ENCODE measurements at places on chromosomes 4 and X.

- DNase-seq = no peak
Observed at GRCh38 chr4:6878451-6879059, 31.1 kb upstream of the TBC1D14 start.

DNA sequence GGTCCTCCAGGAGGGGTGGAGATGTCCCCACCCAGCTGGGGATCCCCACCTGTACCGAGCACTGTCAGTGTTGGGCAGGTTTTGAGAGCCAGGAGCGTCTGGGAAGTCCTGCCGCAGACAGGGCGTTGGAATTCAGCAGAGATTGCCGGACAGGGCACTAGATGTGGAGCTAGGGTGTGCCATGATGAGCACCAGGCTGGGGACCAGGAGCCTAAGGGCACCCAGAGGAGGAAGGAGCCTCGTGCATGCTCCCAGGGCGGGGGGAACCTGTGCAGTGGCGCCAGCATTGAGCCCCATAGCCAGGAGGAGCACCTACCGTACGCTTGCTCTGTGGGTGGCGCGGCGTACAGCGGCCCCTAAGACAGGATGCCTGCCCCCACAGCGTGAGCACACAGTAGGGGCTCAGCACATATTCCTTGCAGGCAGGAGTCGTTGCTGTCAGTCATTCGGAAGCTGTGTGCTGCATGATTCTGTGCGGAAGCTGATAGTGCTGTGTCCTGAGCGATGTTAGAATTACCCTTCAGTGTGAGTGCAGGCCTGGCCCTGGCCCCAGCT lies 18.8 kb upstream of the TADA2B start:
- no peak for DNase-seq

- peak; percentile 78 for DNase-seq
Observed at GRCh38 chr4:142353149-142353738, 492.9 kb downstream of the INPP4B start.

GRCh38 chrX:21295246-21295820 lies 78.9 kb upstream of the CNKSR2 start:
- no peak for DNase-seq

DNA sequence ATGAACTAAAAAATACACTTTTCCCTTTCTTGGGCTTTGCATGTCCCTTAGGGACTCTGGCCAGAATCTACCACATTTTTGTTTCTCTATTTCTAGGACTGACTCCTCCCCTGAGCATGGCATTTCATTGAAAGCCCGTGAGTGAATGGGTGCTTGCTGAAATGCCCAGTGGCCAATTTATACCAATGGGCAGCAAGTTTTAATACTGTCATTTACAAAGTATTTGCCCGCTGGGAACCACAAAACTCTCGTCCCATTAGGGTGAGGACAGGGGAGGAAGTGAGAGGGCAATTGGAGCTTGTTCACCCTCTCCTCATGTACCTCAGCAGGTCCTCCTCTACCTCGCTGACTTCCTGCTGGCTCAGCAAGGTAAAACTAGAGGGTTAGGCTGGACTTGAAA lies 1.1 kb downstream of the SRPX2 start:
- no peak for DNase-seq

GRCh38 chr4:94678896-94679295 lies 78.9 kb upstream of the BMPR1B start:
- no peak for DNase-seq

GRCh38 chrX:129698150-129698549 lies 40.6 kb upstream of the XPNPEP2 start:
- no peak for DNase-seq

DNA sequence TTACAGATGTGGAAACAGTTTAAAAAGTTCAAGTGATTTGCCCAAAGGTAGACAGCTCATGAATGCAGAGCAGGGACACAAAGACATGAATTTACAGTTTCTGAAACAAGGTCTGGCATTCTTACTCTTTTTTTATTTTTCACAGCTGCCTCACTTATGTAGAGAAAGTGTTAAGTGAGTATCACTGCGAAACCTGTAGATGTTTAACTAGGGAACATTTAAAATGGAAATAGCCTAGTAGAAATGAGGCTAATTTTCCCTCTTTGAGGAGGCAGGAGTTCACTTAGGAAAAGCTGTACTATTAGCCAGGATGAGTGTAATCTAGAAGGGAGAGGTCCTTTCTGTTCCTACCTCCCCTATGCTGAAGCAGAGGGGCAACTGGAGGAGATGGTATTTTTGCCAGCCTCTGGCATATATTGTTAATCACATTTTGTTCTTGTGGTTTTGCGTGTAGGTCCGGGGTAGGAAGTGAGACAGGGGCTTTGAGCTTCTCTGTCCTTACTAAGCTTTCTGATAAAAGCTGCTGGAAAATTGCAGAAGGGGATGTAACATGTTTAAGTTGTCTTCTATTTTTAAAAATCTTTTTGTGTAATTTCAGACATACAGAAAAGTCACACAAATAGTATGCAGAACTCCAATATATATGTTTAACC lies 492.8 kb upstream of the NR3C2 start:
- DNase-seq = no peak

DNA sequence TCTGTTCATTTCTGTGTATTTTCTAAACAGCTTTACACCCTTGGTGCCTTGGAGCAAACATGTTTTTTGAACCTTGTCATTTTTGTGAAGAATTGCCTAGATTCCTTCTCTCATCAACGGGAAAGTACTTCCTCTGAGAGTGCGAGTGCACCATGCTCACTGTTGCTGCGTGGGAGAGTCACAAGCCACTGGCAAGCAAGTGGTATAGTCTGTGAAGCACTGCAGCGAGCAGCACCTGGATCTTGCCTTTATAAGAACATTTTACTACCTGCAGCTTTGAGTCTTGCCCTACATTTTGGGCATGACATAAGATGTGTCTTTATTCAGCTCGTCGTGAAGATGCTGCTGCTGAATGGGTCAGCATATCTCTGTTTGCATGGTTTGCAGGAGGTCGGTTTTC lies 44.9 kb downstream of the HADH start:
- no peak for DNase-seq

- DNase-seq = no peak
Observed at GRCh38 chr4:105135785-105136184, 10.9 kb upstream of the TET2 start.

DNA sequence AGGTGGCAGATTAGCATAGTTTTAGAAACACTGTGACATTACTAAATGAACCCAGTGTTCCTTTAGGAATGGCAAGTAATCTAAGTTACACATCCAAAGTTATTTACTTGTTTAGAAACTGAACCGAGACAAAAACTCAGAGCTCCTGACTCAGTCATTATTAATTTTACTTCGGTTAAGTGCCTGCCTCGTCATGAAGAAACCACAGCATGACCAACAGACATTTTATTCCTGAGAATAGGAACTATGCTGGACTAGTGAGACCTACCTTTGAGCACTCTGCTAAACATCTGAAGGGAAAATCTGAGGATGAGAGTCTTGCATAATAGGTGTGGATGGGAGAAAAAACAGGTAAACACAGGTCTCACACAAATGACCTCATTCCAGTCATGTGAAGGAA lies 2.5 kb downstream of the BEX1 start:
- DNase-seq = no peak

GRCh38 chr4:89000844-89001360 lies 56.1 kb downstream of the FAM13A start:
- DNase-seq = peak; percentile 86

DNA sequence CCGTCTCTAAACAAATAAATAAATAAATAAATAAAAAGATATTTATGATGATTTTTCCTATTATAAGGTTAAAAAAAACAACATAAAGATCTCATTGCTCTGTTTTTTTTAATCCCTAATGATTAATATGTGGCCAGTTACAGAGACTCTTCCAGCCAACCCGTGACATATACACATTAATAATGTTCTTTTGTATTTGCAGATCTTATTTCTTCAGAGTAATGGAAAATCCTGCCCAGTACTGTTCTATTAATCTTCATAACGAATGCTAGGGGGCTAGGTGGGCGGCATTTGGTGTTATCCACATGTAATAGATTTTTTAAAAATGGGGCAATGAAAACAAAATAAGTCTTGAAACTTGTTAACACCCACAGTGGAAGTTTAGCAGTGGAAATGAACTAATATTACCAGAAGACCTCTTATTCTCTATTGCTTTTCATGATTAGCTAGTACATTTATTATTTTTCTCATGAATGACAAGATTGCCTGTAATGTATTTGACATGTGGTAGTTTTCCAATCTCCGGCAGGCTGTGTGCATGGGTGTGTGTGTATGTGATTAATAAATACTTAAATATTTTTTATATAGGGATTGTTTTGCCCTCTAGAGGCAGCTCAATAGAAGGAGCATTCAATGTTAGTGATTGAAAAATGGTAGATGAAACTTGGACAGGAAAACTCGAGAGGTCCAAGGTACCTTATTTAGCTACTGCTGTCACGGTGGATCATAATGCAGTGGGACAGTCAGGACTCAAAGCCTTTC lies 457.4 kb downstream of the IL1RAPL1 start:
- peak; percentile 0 for DNase-seq

Data from NCI-H82 (cell line).